ENCODE measurements at places on chromosomes 16 and 17.

- no peak for DNase-seq
Observed at GRCh38 chr16:82116535-82116934, 53.5 kb downstream of the MPHOSPH6 start.

- DNase-seq = no peak
Observed at GRCh38 chr16:51713502-51713901, 562.4 kb upstream of the SALL1 start.

- DNase-seq = no peak
Observed at GRCh38 chr16:5706211-5706610, 608.6 kb upstream of the EEF2KMT start.

- DNase-seq = no peak
Observed at GRCh38 chr17:54933921-54934320, 33.3 kb downstream of the TOM1L1 start.

DNA sequence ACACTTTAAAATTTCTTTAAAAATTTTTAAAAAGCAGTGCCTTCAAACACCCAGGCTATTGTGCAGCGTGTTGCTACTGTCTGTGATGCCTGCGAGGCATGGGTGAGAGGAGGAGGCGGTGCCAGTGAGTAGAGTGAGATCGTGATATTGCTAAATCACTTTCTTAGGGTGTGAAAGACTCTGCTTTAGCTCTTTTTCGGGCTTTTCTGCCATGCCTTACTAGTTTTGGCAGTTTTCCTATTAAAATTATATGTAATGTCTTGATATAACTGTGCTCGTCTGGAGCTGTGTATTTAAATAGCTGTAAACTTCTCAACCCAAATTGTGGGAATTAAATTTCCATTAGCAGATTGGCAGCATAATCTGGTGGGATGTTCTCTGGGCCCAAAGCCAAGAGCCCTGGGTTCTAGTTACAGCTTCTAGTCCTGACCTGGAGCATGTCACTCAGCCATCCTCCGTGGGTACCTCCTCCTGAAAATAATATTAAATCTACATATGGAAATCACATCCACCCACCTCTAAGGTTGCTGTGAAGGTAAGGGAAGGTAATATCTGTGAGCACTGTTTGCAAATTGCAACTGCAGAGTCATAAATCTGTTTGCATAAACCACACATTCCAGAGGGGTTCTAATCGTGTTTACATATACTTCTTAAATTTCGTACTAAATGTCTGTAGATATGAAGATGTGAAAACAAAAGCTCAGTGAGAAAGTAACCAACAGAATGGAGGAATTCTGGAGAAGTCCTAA is 264.3 kb upstream of the CACNG5 start:
- no peak for DNase-seq

GRCh38 chr17:41869426-41869825 is 4.2 kb upstream of the KLHL11 start:
- DNase-seq = no peak

GRCh38 chr17:6633263-6633662 is 7.2 kb downstream of the KIAA0753 start:
- no peak for DNase-seq

DNA sequence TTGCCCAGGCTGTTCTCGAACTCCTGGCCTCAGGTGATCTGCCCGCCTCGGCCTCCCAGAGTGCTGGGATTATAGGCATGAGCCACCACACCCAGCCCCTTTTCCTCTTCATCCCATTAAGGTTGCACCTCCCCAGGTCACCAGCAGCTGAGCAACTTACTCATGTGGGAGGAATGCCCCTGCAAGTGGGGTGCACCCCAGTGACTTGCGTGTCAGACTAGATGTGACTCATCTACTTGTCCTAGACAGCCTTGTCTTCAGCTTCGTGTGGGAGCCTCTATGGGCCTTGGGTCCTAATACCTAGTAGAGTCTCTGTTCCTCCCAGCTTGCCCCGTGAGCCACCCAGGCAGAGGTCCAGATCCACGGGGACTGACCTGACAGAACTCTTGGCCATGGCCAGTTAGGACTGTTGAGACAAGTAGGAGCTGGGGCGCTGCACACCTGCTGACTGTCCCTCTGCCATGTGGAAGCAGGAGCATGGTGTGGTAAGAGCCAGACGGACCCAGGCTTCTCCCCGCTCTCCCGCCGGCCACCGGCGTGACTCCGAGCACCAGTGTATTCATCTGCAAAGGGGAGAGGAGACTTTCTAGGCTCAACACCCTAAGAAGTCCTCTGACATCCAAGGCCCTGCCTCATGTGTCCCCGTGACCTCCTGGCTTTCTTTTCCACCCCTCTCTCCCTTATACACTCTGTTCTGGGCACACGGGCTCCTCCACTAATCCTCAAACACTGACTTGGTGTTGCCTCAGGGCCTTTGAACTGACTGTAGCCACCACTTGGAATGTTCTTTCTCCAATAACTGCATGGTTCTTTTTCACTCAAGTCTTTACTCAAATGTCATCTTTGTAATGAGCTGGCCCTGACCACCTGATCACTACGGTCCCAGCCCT is 11.6 kb upstream of the CBX4 start:
- no peak for DNase-seq

GRCh38 chr17:75940727-75941441 is at the start of gene FBF1:
Gene FBF1 (minus strand): TSS chr17:75941042. CDS start chr17:75938149, 2,893 bp downstream.
- DNase-seq = peak; percentile 92

- no peak for DNase-seq
Observed at GRCh38 chr16:67055712-67056487, 27.0 kb downstream of the CBFB start.

DNA sequence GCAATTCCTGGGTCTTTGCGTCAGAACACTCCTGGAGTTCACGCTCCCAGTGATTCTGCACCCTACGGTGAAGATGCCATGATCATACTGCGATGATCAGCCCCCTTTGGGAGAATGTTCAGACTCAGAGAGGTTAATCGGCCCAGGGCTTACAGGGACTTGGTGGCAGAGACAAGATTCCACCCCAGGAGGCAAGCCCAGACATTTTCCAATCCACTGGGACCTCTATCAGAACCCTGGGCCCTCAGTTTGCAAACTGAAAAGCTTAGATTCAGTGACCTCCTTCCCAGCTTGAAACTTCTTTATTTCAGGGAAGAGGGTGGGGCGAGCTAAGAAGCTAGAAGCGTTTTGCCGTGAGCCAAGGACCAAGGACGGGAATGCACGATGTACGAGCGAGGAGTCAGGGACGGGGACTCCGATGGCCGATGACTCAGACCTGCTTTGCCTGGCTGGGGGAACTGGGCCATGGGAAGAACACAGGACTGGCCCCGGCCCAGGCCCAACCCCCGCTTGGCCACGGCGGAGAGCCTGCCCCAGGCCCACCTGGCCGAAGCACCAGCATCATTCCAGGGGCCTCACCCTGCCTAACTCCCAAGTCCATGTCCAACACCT is 34.7 kb downstream of the SOCS3 start:
- DNase-seq = no peak

GRCh38 chr17:32445497-32445896 is 1.2 kb downstream of the PSMD11 start:
- no peak for DNase-seq

GRCh38 chr16:84754956-84755672 is 55.3 kb downstream of the USP10 start:
- DNase-seq = no peak

DNA sequence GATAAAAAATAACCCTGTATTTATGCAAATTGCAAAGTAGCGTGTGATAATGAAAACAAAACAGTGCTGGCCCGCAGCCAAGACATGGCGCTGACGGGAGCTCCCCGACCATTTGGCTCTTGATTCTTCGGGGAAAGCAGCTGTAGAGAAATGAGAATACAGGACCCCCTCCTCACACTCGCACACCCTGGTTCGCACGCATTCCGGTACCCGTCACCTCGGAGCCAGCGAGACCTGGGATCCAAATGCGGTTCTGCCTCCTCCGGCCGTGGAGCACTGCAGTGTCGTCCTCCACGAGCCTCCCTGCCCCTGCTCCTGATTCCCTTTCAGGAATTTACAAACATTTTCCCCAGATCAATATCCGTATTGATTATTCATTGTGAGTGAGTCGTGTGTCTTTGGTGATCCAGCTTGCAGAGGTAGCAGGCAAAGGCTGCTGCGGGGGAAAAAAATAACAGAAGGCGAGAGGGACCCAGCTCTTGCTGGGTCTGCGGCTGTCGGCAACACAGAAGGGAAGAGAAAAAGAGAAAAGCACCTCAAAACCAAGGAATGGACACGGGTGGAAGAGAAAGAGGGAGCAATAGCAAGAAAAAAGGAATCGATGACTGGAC is 184.1 kb upstream of the ZFHX3 start:
- DNase-seq = no peak

- no peak for DNase-seq
Observed at GRCh38 chr17:34781571-34782108, 179.6 kb downstream of the CCT6B start.

DNA sequence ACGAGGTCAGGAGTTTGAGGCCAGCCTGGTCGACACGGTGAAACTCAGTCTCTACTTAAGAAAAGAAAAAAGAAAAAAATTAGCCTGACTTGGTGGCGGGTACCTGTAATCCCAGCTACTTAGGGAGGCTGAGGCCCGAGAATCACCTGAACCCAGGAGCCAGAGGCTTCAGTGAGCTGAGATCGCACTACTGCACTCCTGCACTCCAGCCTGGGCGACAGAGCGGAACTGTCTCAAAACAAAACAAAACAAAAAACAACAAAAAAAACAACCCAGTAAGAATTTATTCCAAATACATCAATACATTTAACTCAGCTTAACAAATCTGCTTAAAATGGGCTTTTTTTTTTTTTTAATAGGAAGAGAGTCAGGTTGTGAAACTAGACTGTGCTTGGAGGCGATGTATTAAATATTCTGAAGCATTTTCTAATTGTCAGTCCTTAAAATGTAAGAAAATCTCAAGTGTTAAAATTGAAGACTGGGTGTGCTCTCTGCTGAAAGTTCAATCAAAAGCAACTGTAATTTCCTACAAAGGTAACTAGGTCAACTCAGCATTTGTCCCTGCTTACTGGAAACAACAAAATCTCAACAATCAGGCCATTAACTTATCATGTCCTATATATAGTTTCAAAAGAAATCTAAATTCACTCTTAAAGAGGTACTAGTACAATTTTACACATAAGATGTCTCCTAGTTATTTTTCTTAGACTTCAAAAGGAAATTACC is 23.2 kb downstream of the KANSL1 start:
- DNase-seq = no peak

- no peak for DNase-seq
Observed at GRCh38 chr17:5472511-5472910, 3.7 kb upstream of the DHX33 start.

DNA sequence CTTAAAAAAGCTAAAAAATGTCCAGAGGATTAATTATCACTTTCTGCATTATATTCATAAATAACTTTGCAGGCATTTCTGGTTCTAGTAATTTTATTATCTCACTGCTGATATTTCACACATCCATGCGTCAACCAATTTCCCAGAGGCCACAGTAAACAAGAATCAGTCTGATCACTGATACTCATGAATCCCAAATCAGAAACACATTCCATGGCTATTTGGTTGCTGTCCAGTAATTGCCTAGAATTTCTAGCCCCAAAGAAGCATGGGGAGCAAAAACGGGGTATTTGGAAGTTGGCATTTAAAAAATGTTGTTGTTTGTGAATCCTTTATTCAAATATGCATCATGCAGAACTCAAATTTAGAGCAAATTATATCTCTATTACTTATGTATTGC is 244.8 kb downstream of the CDH8 start:
- DNase-seq = no peak

DNA sequence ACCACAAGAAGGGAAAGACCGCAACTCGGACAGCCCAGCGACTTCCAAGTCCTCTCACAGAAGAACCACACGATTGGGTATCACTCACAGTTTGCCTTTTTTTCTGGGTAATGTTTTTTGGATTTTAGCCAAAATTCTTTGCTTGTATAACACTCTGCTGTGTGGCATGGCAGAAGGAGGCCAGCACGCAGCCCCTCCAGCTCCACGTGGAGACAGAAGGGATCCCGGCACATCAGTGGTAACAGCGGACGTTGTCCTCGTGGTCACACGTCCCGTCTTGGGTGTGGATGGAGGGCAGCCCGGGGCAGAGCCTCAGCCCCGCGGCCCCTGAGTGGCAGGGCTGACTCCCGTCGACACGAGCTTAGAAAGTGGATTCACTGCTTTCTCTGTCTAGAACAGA is 69.1 kb downstream of the KLHDC4 start:
- no peak for DNase-seq

- peak; percentile 76 for DNase-seq
Observed at GRCh38 chr17:21041741-21042457, 912 bp downstream of the USP22 start.

GRCh38 chr17:55825213-55825612 is 74.4 kb downstream of the PCTP start:
- DNase-seq = no peak

DNA sequence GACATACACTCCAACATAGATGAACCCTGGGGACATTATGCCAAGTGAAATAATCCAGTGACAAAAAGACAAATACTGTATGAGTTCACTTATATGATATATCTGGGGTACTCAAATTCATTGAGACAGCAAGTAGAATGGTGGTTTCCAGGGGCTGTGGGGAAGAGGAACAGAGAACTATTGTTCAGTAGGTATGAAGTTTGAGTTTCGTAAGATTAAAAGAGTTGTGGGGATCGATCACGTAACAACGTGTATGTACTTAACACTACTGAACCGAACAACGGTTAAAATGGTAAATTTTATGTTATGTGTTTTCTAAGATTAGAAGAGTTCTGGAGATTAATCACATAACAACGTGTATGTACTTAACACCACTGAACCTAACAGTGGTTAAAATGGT is 100.8 kb downstream of the HS3ST3A1 start:
- DNase-seq = no peak

DNA sequence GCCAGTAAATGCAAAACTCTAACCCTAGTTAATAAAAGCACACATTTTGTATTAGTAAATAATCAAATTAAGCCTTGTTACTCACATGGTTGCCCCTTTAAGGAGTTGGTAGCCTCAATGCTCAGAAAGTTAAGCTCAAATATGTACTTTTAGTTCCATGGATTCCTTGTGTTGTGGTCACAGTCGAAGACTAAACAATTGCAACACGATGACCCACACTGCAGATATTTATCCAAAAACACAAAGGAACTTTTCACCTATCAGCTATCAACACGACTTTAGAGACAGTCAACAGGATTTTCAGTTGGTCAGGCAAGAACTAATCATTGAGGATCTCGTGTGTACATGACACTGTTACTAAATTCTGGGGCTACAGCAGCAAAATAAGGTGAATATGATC is 47.4 kb upstream of the NUDT7 start:
- no peak for DNase-seq

GRCh38 chr16:85651629-85652430 is 36.9 kb downstream of the GINS2 start:
- DNase-seq = no peak

DNA sequence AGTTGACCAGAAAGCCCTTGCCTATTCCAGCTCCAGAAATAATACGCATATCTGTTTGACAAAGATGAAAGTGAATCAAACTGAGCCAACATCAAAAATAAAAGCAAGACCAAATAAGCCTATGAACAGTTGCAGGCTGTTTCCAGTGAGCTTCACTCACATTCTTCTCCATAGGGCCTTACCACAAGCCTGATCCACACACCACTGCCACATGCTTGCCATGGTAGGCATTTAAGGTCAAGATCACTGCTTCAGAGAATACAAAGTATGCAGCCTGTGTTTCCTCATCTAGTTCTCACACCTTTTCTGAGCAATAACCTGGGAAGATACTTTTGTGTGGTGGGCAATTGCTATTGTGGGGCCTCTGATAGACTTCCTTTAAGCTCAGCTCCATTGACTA is 1060.2 kb downstream of the CDH11 start:
- DNase-seq = no peak

GRCh38 chr16:85944572-85945423 is 45.8 kb downstream of the IRF8 start:
- DNase-seq = no peak
